Psoas muscle (tissue), 8 donors: ENCODE measurements at places on chromosomes 12 and 14.

DNA sequence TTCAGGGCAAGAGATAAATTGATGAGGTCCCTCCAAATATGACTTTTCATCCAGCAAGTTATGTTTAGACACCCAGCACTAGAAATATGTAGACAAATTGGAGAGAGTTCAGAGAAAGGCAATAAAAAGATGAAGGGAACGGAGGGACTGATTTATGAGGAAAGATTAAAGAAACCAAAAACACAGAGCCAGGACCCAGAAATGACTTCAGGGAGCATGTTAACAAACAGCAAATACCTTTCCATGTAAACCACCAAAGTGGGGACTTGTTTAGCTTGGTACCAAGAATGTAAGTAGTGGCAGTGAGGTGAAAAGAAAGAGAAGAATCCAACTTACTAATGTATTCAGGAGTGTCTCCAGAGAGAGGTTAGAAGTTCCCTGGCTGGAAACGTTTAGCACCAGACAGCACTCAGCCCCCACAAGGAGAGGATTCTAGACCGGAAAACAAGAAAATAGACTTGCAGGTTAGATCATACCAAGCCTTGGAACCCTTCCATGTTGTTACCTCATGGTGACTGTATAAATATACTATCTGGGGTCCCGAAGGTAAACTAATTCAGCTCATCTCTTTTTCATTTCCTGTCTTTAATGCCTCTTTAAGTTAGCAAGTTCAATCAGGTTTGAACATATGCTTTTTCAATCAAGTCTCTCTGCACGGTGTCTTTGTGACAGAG, 79.2 kb downstream of the TBC1D30 start:
- no peak for DNase-seq
- H3K27me3 ChIP-seq = no peaks in the 10 kb centered on the region
- H3K4me3 ChIP-seq = no peak overlapping the region
- no peak overlapping the region for H3K27ac ChIP-seq
- H3K4me1 ChIP-seq = no peaks in the 10 kb centered on the region

DNA sequence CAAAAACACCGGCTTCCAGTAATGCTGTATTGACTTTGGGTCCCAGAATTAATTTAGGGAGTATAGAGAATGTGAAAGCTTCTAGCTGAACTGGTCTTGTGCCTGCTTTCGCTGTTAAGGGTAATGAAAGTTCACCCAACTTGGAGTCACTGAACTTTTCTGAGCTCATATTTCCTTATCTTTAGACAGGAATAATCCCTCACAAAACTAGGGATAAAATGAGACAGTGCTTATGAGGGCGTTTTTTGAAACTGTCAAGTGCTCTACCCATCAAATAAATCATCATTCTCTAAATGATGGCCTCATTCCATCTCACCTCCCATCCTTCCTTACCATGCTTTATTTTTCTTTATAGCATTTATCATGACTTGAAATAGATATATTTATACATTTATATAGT, 74.7 kb downstream of the RFX4 start:
- DNase-seq = no peak
- H3K27ac ChIP-seq = no peak overlapping the region
- H3K4me3 ChIP-seq = no peak overlapping the region
- H3K27me3 ChIP-seq = peaks cover 6% of the 10 kb centered on the region

DNA sequence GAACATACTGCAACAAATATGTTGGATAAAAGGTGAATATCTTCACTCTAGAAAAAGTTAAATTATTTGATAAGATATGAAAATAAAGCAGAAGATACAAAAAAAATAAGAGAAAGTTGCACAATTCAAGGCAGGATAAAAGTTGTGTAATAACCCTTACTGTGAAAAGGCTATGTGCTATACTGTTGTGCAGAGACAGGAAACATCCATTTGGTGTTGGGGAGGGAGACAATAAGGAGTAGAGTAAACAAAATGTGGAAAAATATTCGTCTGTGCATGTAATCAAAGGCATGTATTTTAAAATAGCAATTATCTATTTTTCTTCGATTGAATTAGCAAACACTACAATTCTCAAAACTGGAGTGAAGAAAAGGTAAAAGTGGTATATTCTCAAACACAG, 34.8 kb downstream of the PTHLH start:
- no peaks in the 10 kb centered on the region for H3K27me3 ChIP-seq
- no peak for DNase-seq
- no peak overlapping the region for H3K4me3 ChIP-seq
- no peaks in the 10 kb centered on the region for H3K4me1 ChIP-seq
- no peaks in the 10 kb centered on the region for H3K36me3 ChIP-seq
- no peak overlapping the region for H3K27ac ChIP-seq

DNA sequence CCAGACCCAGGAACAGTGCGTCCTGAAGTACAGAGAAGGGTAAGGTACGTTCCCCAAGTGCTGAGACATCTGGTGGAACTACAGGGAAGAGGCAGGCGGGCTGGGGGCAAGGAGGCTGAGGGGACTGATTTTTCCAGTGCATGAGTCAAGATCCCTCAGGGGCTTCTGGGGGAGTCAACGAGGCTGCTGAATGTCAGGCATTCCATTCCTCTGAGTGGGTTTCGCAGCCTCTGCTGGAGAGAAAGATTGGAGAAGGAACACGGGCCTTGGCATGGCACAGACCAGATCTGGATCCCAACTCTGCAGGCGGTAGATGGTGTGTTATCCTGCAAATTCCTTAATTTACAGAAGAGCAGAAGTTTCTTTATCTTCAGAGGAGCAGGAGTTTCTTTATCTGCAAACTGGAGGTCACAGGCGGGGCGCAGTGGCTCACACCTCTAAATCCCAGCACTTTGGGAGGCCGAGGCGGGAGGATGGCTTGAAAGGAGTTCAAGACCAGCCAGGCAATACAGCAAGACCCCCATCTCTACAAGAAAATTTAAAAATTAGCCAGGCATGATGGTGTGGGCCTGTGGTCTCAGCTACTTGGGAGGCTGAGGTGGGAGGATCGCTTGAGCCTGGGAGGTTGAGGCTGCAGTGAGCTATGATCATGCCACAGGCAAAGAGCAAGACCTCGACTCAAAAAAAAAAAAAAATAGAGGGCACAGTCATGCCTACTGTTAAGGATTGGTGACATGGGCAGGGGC, 132.6 kb upstream of the MAP1LC3B2 start:
- H3K27me3 ChIP-seq = no peaks in the 10 kb centered on the region
- no peak overlapping the region for H3K27ac ChIP-seq
- H3K36me3 ChIP-seq = no peaks in the 10 kb centered on the region
- H3K4me3 ChIP-seq = no peak overlapping the region
- peak; percentile 73 for DNase-seq

- H3K4me3 ChIP-seq = no peak overlapping the region
- H3K27ac ChIP-seq = no peak overlapping the region
- no peaks in the 10 kb centered on the region for H3K4me1 ChIP-seq
- no peaks in the 10 kb centered on the region for H3K27me3 ChIP-seq
Measured at GRCh38 chr12:88181881-88182280, 39.8 kb downstream of the TMTC3 start.

DNA sequence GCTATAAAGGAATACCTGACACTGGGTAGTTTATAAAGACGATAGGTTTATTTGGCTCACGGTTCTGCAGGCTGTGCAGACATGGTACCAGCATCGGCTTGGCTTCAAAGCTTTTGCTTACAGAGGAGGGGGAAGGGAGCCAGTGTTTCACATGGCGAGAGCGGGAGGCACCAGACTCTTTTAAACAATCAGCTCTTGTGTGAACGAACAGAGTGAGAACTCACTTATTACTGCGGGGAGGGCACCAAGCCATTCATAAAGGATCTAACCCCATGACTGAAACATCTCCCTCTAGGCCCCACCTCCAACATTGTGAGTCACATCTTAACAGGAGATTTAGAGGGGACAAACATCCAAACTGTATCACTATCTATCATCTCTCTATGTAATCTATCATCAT, 227.4 kb downstream of the TMEM132D start:
- H3K27ac ChIP-seq = no peak overlapping the region
- H3K36me3 ChIP-seq = no peaks in the 10 kb centered on the region
- no peak for DNase-seq
- no peaks in the 10 kb centered on the region for H3K4me1 ChIP-seq
- H3K27me3 ChIP-seq = no peaks in the 10 kb centered on the region

GRCh38 chr14:103361867-103362266, 23.3 kb upstream of the MARK3 start:
- no peaks in the 10 kb centered on the region for H3K36me3 ChIP-seq

DNA sequence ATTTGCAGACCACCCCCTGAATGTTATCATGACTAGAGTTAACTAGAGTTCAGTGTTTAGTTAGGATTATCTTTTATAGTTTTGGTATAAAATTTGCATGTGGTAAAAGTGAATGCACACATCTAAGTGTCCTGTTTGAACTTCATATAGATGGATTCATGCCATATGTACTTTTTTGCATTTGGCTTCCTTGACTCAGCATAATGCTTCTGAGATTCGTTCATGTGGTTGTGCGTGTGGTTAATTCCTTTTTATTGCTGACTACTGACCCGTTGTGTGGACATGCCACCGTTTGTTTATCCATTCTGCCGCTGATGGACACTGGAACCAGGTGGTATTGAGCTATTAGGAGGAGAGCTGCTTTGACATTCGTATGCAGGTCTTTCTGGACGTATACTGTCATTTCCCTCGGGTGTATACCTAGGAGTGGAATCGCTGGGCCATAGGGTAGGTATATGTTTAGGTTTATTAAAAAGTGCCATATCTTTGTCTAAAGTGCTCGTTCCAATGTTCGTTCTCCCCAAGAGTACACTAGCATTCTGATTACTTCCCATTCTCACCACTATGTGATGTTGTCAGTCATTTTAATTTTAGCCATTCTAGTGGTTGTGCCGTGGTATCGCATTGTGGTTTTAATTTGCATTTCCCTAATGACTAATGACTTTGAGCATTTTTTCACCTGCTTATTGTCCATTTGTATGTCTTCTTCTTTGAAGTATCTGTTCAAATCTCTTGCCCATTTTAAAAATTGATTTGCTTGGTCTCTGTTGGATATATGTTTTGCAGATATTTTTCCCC, 37.7 kb downstream of the RIN3 start:
- no peaks in the 10 kb centered on the region for H3K27me3 ChIP-seq
- no peaks in the 10 kb centered on the region for H3K4me1 ChIP-seq
- H3K4me3 ChIP-seq = no peak overlapping the region
- no peak overlapping the region for H3K27ac ChIP-seq
- no peak for DNase-seq
- H3K36me3 ChIP-seq = no peaks in the 10 kb centered on the region

DNA sequence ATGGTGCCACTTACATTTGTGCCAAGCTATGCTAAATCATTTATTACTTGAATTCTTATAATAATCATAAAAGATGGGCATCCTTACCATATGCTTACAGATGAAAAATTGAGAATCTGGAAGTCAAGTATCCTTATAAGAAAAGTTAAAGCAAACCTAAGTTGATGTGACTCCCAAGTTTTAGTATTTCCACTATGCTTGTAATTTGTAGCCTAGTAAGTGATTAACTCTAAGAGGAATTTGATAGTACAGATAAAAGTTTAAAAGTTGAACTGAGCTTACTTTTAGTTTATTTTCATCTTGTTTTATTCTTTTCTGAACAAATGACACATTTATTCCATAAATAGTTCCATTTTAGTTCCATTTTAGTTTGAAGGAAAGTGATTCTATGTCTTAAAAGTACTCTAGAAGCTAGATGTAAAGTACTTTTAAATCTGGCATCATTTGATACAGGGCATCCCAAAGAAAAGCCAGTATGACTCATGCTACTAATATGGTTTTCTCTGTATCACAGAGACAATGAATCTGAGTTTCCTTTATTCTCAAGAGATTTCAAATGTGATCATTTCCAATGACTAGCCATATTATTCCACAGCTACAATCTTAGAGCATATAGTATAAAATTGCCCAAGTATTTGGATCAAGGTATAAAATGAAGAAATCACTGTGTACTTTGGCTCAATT, 596.0 kb downstream of the SLC16A7 start:
- no peak overlapping the region for H3K27ac ChIP-seq
- H3K4me3 ChIP-seq = no peak overlapping the region
- H3K4me1 ChIP-seq = no peaks in the 10 kb centered on the region
- H3K36me3 ChIP-seq = no peaks in the 10 kb centered on the region
- no peak for DNase-seq

- H3K36me3 ChIP-seq = no peaks in the 10 kb centered on the region
- no peak overlapping the region for H3K27ac ChIP-seq
- H3K4me3 ChIP-seq = no peak overlapping the region
- no peak for DNase-seq
- no peaks in the 10 kb centered on the region for H3K27me3 ChIP-seq
- no peaks in the 10 kb centered on the region for H3K4me1 ChIP-seq
Measured at GRCh38 chr14:84323978-84324377, 1206.0 kb upstream of the FLRT2 start.

DNA sequence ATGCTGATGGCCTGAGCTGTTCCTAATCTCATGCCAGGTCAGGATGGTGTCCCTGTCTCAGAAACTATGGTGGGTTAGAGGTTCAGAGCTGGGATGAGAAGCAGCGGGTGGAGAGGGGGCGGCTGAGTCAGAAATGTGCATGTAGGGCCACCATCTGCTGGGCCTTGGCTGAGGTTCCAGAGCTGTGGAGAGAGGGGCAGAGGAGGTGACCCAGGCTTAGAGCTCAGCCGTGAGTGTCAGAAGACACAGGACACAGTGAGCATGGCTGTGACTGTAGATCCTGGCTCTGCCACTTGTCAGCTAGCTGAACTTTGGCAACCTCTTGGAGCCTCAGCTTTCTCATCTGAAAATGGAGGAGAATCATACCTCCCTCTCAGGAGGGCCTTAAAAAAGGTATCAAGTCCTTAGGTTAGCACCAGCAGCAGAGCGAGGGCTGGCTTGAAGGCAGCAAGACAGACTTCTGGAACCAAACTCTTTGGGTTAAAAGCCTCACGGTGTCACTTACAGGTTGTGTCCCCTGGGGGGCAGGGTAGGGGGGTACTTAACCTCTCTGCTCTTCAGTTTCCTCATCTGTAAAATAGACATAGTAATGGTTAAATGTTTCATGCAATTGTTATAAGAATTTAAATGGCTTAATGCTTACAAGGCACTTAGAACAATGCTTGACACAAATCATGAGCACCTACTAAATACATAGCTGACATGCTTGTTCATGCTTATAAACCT, 34.8 kb downstream of the TMEM229B start:
- H3K27ac ChIP-seq = no peak overlapping the region
- H3K4me1 ChIP-seq = peaks cover 9% of the 10 kb centered on the region
- H3K36me3 ChIP-seq = no peaks in the 10 kb centered on the region
- no peak overlapping the region for H3K4me3 ChIP-seq
- H3K27me3 ChIP-seq = no peaks in the 10 kb centered on the region

- H3K27me3 ChIP-seq = no peaks in the 10 kb centered on the region
- peaks cover 48% of the 10 kb centered on the region for H3K36me3 ChIP-seq
- H3K27ac ChIP-seq = peak overlapping the region; percentile 95
- DNase-seq = peak; percentile 65
- peaks cover 31% of the 10 kb centered on the region for H3K4me1 ChIP-seq
Measured at GRCh38 chr12:103930787-103931735, 851 bp downstream of the HSP90B1 start.

GRCh38 chr12:99154216-99154982, 493.2 kb upstream of the GARIN6 start:
- no peaks in the 10 kb centered on the region for H3K36me3 ChIP-seq
- H3K27me3 ChIP-seq = no peaks in the 10 kb centered on the region
- no peak overlapping the region for H3K4me3 ChIP-seq
- no peak overlapping the region for H3K27ac ChIP-seq
